Heart right ventricle (tissue), 16 donors: ENCODE measurements at places on chromosomes 2 and 18. TPM values are rescaled to one million over a fixed set of nuclear protein-coding genes. Genes with fewer than 3 reads are reported as not detected.
A peak's percentile ranks its signal among the peaks of the same experiment; 100 is the strongest.

GRCh38 chr18:48841381-48842258, 109.1 kb downstream of the SMAD7 start:
- H3K27me3 ChIP-seq, result no peaks in the 10 kb centered on the region

- H3K4me3 ChIP-seq, result no peak overlapping the region
- no peak overlapping the region for H3K27ac ChIP-seq
- H3K4me1 ChIP-seq, result no peaks in the 10 kb centered on the region
Observed at GRCh38 chr18:45439851-45440645, 175.2 kb upstream of the SLC14A2 start.

- H3K4me1 ChIP-seq, result no peaks in the 10 kb centered on the region
- peak overlapping the region; percentile 78 for H3K27ac ChIP-seq
- H3K36me3 ChIP-seq, result no peaks in the 10 kb centered on the region
- DNase-seq, result no peak
- H3K4me3 ChIP-seq, result peak overlapping the region; percentile 80
Observed at GRCh38 chr2:55518841-55519165, 715 bp upstream of the CFAP36 start.

LMAN2L gene
- 22.9 TPM for total RNA-seq
